ENCODE measurements at places on chromosomes 6 and 20.

DNA sequence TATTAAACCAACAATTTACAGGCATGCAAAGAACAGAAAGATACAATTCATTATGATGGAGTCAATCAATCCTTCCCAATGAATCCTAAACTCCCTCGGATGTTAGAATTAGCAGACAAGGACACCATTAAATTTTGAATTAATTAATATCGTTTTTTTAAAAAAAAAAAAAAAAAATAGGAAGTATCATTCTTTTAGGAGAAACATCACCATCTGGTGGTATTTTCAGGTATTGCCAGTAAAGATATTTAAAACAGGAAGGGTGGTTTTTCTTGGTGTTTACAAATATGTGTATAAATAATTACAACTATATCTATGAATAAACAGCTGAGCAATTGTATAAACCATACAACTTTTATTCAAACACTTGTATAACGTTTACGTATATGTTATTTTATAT is 564.4 kb downstream of the HAO1 start:
- DNase-seq: peak; percentile 43

GRCh38 chr20:23024701-23025100 is 10.4 kb upstream of the SSTR4 start:
- DNase-seq: peak; percentile 74

GRCh38 chr6:118134206-118134605 is 227.1 kb downstream of the SLC35F1 start:
- no peak for DNase-seq

DNA sequence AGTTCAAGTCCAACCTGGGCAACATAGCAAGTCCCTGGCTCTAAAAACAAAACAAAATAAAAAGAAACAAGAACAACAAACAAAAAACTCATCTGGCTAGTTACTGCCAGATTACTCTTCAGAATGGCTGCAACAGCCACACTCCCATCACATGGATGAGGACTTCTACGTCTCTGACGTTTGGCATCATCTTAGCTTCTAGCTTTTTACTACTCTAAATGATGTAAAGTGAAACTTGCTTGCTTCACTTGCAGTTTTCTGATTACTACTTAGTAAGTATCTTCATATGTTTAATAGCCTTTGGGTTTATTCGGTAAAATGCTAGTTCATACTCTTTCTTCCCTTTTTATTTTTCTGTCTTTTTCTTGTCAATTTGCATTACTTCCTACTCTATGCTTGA is 161.1 kb upstream of the CARMIL1 start:
- DNase-seq: no peak

GRCh38 chr20:55704458-55704857 is 300.9 kb downstream of the CBLN4 start:
- no peak for DNase-seq

- DNase-seq: no peak
Measured at GRCh38 chr20:61435184-61435822, 183.2 kb downstream of the CDH4 start.

- DNase-seq: no peak
Measured at GRCh38 chr6:34049395-34050342, 96.2 kb downstream of the GRM4 start.

GRCh38 chr20:62117362-62117646 is 5.0 kb upstream of the LSM14B start:
- no peak for DNase-seq

DNA sequence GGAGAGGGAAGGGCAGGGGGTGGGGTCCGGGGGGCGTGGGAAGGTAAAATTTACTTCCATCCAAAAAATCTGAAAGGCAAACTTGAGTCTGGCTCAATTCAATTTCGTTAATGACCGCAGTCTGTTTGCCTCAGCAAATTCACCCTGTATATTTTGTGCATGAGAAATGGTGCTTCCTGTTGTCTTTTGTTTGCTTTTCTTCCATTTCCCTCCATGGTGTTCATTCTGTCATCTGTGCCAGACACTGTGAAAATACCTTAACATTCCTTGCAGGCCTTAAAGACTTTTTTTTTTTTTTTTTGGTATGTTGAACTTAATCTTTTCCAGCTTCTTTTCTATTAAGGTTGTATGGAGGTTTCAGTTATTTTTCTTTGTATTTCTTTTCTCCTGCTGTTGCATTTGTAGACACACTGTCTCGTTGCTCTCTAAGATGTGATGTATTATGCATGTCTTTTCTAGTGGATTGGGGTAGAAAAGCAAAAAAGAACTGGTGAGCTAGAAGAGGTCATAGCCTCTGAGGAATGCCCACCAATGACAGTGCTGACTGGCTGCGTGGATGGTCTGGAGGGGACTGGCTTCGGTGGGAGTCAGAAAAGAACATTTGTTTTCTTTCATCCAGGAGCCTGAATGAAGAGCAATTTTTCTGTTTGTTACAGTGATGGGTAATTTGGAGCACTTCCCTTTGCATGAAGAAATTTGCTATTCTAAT is 585.0 kb upstream of the MAP3K7 start:
- DNase-seq: no peak

DNA sequence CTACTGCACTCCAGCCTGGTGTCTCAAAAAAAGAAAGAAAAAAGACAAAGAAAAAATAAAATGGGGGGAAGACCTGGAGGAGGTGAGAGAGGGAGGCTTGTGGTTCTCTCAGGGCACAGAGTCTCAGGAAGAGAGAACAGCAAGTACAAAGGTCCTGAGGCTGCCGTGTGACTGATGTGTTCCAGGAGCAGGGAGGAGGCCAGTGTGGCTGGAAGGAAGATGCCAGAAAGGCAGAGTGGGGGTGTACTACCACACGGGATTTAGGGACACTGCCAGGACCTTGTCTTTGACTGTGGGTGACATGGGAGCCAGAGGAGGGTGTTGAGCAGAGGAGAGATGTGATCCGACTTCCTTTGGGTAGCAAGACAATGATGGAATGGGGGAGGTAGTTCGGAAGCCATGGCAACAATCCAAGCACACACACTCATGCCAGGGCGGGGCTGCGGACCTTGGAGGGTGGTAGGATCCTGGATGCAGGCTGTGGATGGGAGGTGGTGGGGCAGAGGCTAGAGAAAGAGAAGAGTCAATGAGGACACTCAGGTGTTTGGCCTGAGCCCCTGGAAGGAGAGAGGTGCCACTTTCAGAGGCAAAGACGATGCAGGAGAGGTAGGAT is 136.4 kb upstream of the PTPN1 start:
- DNase-seq: no peak

DNA sequence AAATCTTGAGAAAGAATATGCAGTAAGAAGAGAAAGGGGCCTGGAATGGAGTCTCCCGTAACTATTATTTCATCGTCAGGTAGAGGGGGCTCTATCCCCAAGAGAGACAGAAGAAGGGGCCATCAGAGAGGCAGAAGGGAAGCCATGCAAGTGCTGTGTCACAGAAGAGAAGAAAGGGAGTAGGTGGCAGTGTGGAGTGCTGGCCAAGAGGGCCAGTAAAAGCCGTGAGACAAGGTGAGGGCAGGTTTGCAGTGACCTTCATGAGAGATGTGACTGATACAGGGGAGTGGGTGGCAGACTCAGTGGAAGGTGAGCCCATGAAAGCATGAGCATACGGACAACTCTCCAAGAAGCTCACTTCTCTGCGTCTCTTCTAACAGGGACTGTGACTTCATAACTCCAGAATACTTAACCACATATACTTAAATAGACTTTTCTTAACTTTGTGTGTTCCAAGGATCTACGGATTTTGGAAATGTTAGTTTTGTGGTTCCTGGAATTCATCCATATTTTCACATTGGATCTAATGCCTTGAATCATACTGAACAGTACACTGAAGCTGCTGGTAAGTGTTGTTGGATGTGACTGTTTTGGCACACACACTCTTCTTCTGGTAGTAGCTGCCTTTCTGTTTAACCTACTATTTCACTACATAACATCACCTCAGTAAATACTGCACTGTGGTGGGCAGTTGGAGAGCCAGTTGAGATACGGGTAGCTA is 15.6 kb downstream of the PM20D2 start:
- no peak for DNase-seq

GRCh38 chr6:28875191-28875747 is 48.5 kb downstream of the TRIM27 start:
- DNase-seq: no peak

DNA sequence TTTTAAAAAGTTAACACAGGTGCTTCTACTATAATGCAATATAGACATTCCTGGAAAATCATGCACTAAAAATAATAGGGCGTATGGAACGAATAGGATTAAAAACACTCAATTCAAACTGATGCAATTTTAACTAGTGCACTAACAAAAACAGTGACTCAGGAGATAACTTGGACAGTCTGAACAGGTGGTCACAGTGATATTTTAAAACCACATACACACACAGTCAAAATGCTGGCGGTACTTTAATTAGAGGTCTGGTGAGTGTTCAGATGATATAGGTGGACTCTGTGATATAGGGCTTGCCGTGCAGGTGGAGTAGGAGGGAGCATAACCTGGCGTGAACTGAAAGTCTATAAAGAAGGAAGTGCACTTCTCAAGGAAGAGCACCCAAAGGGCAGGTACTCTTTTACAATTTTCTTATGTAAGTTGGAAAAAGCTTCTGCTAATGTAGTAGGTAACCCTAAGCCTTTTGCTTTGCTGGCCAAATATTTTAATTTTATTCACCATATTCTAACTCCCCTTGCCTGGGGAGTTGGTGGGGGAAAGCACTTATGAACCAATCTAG is 41.9 kb upstream of the PLN start:
- no peak for DNase-seq

DNA sequence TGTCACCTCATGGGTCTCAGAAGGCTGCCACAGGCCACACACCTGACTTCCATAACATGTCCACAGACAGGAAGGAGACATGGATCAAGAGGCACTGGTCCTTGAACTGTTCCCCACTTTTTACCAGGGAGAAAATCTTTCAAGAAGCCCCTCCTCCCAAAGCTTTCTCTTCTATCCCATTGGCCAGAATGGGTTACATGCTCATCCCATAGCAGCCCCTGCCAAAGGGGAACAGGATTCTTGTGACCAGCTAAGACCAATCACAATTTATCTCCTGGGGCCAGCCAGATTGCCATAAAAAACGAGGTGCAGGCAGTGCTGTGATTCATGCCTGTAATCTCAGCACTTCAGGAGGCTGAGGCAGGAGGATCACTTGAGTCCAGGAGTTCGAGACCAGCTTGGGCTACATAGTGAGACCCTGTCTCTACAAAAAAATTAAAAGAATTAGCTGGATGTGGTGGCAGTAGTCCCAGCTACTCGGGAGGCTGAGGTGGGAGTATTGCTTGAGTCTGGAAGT is 59.4 kb downstream of the TMEM242 start:
- no peak for DNase-seq

DNA sequence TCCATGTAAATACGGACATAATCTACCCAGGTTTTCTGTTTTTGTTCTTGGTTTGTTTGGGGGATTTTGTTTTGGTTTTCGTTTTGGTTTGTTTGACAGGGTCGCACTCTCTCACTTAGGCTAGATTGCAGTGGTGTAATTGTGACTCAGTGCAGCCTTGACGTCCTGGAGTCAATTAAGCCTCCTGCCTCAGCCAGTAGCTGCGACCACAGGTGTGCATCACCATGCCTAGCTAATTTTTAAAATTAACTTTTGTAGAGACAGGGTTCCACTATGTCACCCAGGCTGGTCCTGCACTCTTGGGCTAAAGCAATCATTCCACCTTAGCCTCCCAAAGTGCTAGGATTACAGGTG is 37.8 kb upstream of the EYA4 start:
- DNase-seq: no peak

- no peak for DNase-seq
Measured at GRCh38 chr20:10381477-10381876, 52.5 kb downstream of the MKKS start.

GRCh38 chr20:63273635-63274380 is 1.2 kb downstream of the ARFGAP1 start:
- DNase-seq: peak; percentile 63

GRCh38 chr6:110255211-110255750 is 75.1 kb downstream of the CDC40 start:
- DNase-seq: peak; percentile 57

GRCh38 chr6:22526736-22527135 is 42.6 kb upstream of the HDGFL1 start:
- DNase-seq: no peak

GRCh38 chr6:15443119-15443830 is 197.4 kb downstream of the JARID2 start:
- DNase-seq: no peak

DNA sequence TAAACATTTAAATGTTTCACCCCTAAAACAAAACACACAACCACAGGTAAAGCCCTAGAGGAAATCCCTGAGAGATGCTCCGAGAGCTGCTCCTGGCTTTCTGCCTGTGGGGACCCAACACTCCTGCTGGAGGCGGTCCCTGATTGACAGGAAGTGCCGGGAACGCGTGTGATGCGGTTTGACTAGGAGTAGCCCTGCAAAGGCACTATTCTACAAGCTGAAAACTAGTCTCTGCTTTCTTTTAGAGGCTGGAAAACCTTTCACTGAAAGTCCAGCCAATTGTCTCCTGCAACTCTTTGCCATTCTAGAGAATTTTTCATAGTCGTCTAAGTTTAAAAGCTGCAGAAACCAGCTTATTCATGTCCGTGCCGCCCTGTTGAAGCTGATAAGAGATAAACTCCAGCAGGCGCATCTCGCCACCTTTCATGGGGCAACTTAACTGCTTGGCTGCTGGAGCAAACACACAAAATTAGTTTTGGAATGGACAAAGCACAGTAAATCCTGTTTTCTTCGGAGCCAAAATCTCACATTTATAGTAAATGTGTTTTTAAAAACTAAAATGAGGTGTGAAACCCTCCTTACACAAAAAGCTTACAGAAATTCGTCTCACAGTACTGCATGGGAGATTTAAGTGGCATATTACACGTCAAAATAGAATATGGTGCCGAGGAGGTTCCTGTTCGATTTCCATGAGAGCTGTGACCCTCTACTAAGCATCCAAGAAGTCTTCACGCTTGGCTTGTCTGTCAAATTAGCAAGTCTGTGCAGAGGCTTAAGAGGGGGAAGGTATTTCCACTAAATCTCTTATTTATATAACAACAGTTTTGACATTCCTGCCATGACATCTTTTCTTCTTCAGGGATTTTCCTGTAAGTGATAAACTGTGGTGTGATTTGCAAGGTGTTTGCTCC is 46.9 kb downstream of the DACT2 start:
- no peak for DNase-seq

- DNase-seq: no peak
Measured at GRCh38 chr6:100593522-100593921, 128.8 kb upstream of the SIM1 start.

DNA sequence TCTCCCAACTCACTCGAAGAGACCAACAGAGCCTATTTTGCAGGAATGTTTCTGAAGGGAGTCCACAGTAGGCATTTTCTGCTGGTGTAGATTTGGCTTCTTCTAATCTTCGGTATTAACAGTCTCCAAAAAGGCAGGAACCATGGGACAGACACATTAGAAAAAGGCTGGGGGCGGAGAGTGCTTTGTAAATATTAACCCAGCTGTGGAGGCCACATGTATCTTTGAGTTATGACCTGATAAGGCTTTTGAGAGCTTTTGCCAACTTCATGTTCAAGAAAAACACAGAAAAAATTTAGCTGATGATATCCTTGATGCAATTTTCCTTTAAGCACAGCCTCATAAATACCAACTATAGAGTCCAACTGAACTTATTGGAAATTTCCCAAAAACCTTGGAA is 119.4 kb upstream of the TSHZ2 start:
- DNase-seq: peak; percentile 38

GRCh38 chr20:32034581-32035425 is 17.2 kb upstream of the HCK start:
- peak; percentile 40 for DNase-seq

GRCh38 chr20:46670585-46671584 is 18.4 kb downstream of the TP53RK start:
- DNase-seq: no peak

- no peak for DNase-seq
Measured at GRCh38 chr6:19032591-19033295, 645.6 kb downstream of the RNF144B start.

- DNase-seq: no peak
Measured at GRCh38 chr6:122650403-122650802, 40.2 kb downstream of the PKIB start.

GRCh38 chr6:18478610-18479009 is 91.5 kb downstream of the RNF144B start:
- no peak for DNase-seq
